ENCODE measurements at places on chromosomes 2 and 18.

GRCh38 chr2:210541290-210541902, 15.0 kb upstream of the CPS1 start:
- no peak for DNase-seq

GRCh38 chr2:169095621-169096105, 26.3 kb downstream of the DHRS9 start:
- peak; percentile 35 for DNase-seq

DNA sequence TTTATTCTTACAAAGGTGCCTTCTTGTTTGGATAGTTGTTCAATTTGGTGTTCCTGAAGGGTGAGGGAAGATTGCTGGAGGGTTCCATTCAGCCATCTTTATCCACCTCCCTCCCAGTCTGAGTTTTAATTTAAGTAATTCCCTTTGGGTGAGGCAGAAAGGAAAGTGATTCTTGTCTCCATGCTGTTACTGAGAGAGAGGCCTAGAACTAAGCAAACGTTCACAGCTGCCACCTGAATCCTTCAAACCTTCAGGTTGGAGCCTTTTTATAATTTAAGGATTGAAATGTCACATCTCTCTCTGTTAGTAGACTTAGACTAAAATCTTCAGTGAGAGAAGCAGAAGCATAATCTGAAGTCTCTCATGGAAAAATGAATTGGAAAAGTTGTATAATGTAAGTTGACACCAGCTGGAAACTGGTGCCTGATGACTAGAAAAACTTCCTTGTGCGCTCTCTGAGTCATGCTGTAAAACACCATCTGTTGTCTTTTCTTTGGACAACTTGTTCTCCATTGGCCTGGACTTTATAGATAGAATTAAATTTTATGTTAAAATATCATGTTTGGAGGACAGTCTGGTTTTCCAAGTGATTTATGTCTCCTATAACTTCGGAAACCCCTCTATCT, 14.6 kb downstream of the STRADB start:
- no peak for DNase-seq

GRCh38 chr2:59584958-59585357, 968.5 kb downstream of the BCL11A start:
- DNase-seq = peak; percentile 28

GRCh38 chr2:99748344-99748743, 258.5 kb upstream of the REV1 start:
- DNase-seq = no peak

DNA sequence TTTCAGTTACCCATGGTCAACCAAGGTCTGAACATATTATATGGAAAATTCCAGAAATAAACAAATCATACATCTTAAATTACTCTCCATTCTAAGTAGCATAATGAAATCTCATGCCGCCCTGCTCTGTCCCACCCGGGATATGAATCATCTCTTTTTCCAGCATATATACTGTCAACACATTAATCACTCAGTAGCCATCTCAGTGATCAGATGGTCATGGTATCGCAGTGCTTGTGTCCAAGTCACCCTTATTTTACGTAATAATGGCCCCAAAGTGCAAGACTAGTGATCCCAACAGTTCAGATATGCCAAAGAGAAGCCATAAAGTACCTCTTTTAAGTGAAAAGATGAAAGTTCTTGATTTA, 43.8 kb downstream of the OSBPL6 start:
- no peak for DNase-seq

GRCh38 chr2:28506112-28506910, 10.5 kb downstream of the PLB1 start:
- no peak for DNase-seq

GRCh38 chr18:26176134-26176533, 42.5 kb downstream of the PSMA8 start:
- no peak for DNase-seq

- no peak for DNase-seq
Observed at GRCh38 chr2:133418021-133418420, 150.2 kb downstream of the NCKAP5 start.

DNA sequence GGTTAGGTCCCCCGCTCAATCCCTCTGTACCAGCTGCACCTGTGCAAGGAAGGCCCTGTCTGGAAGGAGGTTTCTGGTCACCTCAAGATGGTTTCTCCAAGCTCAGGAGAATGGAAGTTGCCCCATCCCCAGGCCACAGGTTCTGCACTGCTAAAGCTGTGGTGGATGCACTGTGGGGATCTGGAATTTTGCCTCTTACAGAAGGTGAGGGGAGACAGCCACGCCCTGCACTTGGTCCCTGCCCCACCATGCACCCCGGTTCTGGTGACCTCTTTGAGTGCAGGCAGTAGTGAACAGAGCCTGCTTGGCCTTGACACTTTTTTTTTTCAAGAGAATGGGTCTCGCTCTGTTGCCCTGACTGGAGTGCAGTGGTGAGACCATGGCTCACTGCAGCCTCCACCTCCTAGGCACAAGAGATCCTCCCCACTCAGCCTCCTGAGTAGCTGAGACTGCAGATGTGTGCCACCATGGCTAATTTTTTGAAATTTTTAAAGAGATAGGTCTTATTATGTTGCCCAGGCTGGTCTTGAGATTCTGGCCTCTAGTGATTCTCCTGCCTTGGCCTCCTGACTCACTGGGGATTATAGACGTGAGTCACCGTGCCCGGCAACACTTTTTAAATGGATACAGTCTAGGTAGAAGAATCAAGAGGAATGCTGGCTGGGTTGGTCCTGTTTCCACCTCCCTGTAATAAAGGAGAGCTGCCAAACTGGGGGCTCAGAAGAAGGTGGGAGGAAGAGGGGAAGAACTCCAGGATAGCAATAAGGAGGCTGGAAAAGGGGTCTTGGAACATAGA, 5.8 kb upstream of the NT5DC4 start:
- DNase-seq = no peak

DNA sequence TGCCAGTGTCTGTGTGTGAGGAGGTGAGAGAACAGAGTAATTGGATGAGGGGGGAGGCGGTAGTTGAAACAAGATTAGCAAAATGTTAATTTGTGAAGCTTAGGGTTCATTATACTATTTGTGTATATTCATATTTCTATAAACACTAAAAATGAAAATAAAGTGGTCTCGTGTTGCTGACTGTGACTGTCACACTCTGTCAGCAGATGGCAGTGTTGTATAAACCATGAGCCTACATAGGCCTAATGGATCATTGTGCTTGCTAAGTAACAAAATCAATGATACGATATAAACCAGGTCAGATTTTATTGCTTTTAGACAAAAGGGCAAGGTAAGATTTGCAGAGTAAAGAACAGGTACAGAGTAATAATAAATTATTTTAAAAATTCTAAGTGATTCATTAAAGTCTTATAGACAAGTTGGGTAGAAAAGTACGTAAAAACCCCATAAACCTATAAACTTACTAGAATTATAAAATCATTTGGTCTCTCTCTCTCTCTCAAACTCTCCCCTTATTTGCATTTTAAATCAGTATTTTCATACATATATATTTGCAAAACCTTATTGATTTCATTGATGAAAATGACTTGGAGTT, 182.7 kb downstream of the RPIA start:
- peak; percentile 71 for DNase-seq

- DNase-seq = peak; percentile 65
Observed at GRCh38 chr2:37377187-37377532, 32.7 kb downstream of the QPCT start.

Measured in activated naive CD4-positive, alpha-beta T cell treated with anti-CD3 and anti-CD28 coated beads for 36 hours (primary cell).